SK-MEL-5 (cell line): ENCODE measurements at places on chromosomes 3 and 15. TPM values are rescaled to one million over a fixed set of nuclear protein-coding genes. Genes with fewer than 3 reads are reported as not detected.
A peak's percentile ranks its signal among the peaks of the same experiment; 100 is the strongest.

- no peak for DNase-seq
Observed at GRCh38 chr3:54772746-54773145, 155.1 kb downstream of the LRTM1 start.

DNA sequence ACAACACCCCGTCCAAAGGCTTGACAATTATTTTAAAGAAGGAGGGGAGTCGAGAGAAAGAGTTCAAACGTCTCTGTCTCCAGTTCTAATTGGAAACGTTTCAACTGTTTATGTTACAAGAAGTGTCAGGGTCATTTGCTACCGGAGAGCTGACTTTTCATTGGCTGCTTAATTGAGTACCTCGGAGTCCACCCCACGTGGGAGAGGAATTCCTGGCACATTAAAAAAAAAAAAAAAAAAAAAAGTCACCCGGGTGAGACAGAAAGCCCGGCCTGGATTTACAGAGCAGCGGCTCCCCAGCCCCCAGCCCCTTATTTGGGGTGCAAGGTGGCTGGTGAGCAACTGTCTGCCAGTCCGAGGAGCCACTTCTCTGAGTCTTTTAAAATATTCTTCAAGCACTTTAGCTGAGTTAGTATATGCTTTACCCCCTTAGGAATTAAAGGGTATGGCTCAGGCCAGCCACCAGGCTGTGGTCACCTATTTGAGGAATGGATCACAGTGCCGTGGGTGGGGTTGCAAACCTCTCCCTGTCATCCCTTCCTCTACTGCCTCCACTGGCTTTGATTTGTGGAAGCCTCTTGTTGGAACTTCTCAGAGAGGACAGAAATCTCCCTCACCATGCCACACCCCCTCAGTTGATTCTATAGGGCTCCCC, 3.9 kb upstream of the TLE3 start:
- peak; percentile 84 for DNase-seq

GRCh38 chr3:66475386-66476020, 25.3 kb downstream of the LRIG1 start:
- no peak for DNase-seq

DNA sequence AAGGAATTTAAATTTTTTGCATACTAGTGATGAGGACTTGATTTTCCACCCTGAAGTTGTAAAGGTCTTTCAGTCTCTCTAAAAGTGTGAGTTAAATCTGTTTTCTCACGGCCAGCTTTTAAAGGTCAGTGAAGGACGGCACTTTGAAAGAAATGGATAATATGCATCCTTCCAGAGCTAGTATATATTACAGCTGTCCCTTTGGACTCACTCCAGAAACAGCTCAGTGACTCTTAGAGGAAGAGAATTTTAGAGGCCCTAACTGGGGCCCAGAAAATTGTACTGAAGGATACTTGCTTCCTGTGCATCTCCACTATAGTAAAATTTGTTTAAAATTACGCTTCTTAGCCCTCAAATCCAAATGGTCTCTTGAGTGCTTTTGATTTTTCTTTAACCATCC, 41.6 kb downstream of the PIK3CA start:
- no peak for DNase-seq

ZFAND6 gene
- total RNA-seq: 137 and 145 TPM in 2 replicates

PLCH1 gene
- total RNA-seq: 0.26 and 0.35 TPM in 2 replicates

PLA2G4F gene
- total RNA-seq: not detected in 2 replicates

STAC gene
- 2.2 TPM in 1 of 2 replicates, not detected in the other for total RNA-seq

GRCh38 chr15:23877502-23878412, 190.7 kb upstream of the NDN start:
- peak; percentile 79 for DNase-seq

DNA sequence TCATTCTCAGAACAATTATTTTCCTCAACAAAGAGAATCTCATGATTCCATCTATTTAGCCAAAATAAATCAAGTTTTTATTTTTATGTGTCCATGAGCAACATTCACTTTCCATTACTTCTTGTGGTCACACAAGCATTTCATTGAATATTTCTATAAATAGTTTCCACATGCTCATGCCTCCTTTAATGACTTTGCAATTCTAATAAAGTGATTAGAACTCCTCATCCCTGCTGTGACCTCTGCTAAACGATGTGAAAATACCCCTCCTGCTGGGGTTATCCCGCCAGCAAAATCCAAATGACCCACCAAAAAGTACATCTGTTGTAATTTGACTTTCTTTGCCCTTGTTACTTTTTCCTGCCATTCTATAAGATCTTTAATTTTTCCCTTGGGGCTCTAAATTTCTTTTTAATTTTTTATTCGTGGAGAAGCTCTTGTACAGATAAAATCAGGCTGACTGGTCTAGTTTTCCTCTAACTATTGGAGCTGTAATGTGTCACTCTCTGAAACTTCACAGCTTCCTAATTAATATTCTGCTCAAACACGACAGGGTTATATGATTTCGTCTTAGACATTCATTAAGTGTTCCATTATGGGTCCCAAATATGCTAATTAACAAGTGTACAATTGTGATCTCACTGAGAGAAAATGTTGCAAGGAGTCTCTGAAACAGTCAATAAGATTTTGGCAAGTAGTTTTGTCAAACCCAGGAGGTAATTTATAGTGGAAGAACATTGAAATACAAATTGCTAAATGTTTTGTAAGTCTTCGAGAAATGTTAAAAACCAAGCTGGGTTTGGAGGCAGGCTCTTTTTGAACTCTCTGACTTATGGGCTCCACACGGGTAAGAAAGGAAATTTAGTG, 533.1 kb upstream of the NAALADL2 start:
- DNase-seq: no peak

DNA sequence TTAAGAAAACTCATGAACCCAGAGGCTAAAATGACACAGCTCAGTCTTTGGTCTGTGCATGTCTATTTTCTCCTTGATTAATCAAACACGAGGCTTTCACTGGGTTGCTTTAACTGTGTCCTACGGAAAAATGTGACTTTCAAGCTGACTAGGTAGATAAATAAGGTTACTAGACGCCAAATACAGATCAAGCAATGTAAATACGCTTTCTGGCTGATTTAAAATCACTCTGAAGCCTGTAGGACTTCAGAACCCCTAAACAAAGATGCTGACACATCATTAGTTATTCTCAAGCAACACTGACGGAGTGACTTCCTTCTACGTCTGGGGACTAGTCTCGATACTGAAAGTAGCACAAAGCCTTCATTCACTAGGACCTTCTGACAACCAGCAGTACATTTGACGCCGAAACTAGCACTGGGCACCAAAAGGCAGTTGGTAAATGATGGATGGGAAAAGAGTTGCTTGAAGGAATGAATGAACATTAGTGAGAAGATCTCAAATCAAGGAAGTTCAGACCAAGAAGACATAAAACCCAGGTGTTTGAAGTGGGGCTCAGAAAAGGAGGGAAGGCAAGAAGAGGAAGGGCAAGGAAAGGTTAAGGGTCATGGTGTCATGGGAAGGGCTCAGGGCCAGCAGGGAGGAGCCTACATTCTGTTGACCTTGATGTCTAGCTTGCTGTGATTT, 67.1 kb upstream of the CDV3 start:
- DNase-seq: peak; percentile 74

CCR9 gene
- not detected in 2 replicates for total RNA-seq

DNA sequence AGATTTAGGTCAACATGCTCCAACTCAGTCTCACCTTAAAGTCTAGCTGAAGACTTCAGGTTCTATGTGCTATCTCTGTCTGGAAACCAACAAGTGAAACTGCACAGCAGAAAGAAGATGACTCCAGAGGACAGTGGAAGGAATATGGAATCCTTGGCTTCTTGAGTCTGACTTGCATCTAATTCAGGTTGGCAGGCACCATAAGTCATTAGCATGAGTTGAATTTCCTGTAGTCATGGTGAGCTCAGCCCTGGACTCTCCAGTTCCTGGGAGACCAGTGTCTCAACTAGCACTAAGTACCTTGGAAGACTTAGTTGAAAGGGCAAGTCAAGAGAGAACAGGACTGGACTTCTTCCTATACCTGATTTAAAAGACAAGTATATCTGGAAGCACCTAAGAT, 129.7 kb downstream of the DTWD1 start:
- no peak for DNase-seq

EHHADH gene
- total RNA-seq: 9.5 and 12.1 TPM in 2 replicates
